Kidney epithelial cell (primary cell): ENCODE measurements at places on chromosomes 3 and 15.

GRCh38 chr3:18675197-18675596 is 250.1 kb upstream of the SATB1 start:
- no peak for DNase-seq

DNA sequence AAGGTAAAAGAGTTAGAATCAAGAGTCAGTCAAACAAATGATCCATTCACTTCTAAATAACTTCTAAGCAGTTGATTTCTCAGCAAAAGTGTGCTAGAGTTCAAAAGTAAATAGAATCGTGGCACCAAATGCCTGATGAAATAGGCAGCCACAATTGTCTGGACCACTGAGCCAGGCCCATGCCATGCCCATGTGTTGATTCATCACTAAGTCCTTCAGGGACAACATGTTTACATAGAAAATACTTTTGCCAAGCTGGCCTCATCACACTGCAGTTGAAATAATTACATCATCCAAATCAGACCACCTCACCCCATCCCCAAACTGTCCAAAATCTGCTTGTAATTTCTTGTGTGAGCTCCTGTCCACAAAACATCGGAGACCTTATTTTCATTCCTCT is 216.3 kb downstream of the IGSF11 start:
- DNase-seq: peak; percentile 14

GRCh38 chr3:137460944-137461343 is 303.2 kb upstream of the SOX14 start:
- DNase-seq: no peak

- no peak for DNase-seq
Observed at GRCh38 chr15:101250873-101251829, 697 bp downstream of the CHSY1 start.
